Amygdala (tissue), 56 donors: ENCODE measurements at places on chromosomes 2 and 18.
A peak's percentile ranks its signal among the peaks of the same experiment; 100 is the strongest.

- no peak for DNase-seq
Observed at GRCh38 chr2:119617455-119617854, 61.5 kb upstream of the TMEM177 start.

- DNase-seq = no peak
Observed at GRCh38 chr2:143262389-143262788, 133.2 kb downstream of the ARHGAP15 start.

GRCh38 chr2:137951586-137951985 lies 12.7 kb upstream of the HNMT start:
- DNase-seq = no peak

GRCh38 chr18:3624935-3625741 lies 175.2 kb downstream of the TGIF1 start:
- DNase-seq = no peak

- DNase-seq = no peak
Observed at GRCh38 chr2:107461301-107461700, 365.4 kb upstream of the RGPD4 start.

DNA sequence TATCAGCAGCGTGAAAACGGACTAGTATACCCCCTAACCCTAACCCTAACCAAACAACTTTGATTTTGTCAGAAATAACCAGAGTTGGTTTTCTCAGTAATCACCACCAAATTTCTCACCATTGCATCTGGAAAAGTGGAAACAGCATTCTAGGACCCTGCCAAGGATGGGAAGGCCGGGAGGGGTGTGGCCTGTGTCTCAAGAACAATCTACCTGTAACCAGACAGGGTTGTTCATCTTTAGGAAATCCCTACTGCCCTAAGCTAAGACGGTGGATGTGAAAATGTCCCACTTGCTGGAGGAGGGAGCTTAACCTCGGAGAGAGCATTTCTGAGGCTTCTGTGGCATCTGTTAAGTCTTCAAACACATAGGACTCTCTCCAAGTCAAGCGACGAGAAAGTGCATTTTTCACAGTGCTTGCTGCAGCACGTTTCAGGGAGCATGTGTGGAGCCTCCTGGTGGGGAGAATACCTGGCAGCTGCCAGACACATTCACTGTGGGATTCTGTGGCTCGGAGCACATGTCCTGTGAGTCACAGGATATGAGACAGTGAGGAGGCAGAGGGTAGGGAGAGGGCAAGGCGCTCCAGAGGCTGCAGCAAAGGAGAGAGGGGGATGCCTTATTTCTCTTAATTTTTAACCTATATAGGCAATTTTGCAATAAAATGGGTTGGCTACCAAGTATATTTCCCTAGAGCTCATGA lies 207.5 kb downstream of the SPP2 start:
- no peak for DNase-seq

- DNase-seq = no peak
Observed at GRCh38 chr2:136191041-136191440, 73.1 kb upstream of the CXCR4 start.

DNA sequence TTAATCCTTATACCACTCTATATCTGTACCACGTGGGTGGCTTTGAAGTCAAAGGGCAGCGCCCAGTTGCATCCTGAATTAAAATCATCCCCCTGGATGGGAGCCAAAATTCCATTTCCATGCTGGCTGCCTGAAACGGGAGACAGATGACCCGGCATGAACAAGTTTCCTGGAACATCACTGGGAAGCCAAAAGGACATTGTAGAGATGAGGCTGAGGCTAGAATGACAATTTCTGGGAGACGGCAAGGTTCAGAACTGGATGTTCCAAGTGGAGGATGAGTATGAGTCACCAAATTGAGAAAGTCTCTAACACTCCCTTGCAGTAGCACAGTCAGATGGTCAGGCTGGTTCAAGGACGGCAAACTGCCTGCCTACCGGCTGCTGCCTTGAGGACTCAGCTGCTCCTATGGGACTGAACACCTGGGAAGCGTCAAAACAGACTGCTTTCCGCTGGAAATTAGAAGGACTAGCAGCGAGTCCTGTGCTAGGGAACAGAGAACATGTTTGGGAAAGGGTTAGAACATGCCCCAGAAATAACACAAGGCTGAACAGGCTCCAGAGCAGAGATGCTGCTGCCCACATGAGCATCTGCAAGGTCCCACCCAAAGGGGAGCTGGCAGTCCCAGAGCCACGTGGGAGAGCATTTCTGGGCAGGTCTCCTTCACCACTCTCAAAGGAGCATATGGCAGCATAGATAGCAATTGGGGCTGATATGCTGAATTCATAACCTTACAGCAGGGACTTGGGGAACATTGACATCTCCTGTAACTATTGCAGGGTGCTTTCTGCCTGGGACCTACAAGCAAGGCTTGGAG lies 32.0 kb downstream of the YPEL5 start:
- DNase-seq = no peak

- no peak for DNase-seq
Observed at GRCh38 chr2:154437104-154437503, 261.4 kb upstream of the KCNJ3 start.

DNA sequence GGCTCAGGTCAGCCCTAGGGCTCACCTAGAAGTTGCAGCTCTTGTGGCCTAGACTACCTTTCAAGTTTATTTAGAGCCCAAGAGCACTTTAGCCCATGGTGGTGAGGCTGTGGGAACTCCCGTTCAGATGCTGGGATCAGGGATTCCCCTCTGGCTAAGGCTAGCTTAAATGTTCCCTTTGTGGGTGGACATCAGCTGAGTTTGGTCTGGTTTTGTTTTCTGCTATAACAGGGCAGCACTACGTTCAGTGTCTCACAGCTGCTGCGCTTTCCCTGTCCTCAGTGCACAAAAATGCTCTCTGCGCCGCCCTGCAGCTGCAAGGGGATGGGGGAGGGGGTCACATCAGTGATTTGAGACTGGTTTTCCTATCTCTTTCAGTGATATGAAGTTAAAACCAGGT lies 170.5 kb upstream of the KCNJ3 start:
- DNase-seq = no peak

GRCh38 chr2:23493846-23494245 lies 108.9 kb downstream of the KLHL29 start:
- no peak for DNase-seq

GRCh38 chr2:60746318-60746717 lies 9.8 kb upstream of the PAPOLG start:
- no peak for DNase-seq

GRCh38 chr2:211132573-211132972 lies 576.2 kb downstream of the CPS1 start:
- DNase-seq = no peak

DNA sequence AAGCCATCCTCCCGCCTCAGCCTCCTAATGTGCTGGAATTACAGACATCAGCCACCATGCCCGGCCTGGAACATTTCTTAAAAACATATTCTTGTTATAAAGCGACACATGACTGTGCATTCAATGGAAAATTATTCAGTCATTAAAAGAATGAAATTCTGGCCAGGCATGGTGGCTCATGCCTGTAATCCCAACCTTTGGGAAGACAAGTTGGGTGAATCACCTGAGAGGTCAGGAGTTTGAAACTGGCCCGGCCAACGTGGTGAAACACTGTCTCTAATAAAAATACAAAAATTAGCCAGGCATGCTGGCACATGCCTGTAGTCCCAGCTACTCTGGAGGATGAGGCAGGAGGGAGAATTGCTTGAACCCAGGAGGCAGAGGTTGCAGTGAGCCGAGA lies 21.6 kb upstream of the RPRD1A start:
- DNase-seq = no peak

GRCh38 chr2:27627963-27628766 lies 647 bp downstream of the CCDC121 start:
- no peak for DNase-seq

GRCh38 chr2:86633155-86633651 lies 9.5 kb upstream of the RNF103 start:
- DNase-seq = no peak

DNA sequence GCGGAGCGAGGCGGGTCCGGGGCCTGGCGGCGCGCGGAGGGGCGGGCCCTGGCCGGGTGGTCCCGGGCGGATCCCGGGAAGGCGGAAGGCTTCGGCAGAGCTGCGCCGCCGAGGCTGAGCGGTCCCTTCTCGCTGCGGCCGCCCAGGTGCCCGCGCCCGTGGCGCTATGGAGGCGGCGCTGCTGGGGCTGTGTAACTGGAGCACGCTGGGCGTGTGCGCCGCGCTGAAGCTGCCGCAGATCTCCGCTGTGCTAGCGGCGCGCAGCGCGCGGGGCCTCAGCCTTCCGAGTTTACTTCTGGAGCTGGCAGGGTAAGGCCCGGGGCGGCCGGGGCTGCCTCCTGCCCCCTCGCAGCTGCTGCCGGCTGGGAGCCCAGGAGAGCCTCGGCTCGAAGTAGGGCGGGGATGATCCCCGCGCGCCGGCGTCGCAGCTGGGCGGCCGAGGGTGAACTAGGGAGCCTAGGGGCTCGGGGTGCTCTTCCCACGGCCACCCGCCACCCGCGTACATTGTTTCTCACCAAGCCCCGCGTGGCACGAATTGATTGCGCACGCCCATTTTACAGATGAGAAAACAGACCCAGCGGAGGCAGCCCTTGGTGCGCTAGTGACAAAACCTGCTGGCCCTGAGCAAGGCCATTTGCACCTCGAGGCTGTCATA lies at the start of gene SLC66A3:
Gene SLC66A3 (plus strand): TSS at position 87 of the 655 bp plus-strand sequence. CDS start 80 bp downstream, at position 167.
- no peak for DNase-seq

- no peak for DNase-seq
Observed at GRCh38 chr2:58842501-58843155, 601.5 kb upstream of the FANCL start.

GRCh38 chr2:17940091-17940630 lies 61.7 kb downstream of the KCNS3 start:
- no peak for DNase-seq

DNA sequence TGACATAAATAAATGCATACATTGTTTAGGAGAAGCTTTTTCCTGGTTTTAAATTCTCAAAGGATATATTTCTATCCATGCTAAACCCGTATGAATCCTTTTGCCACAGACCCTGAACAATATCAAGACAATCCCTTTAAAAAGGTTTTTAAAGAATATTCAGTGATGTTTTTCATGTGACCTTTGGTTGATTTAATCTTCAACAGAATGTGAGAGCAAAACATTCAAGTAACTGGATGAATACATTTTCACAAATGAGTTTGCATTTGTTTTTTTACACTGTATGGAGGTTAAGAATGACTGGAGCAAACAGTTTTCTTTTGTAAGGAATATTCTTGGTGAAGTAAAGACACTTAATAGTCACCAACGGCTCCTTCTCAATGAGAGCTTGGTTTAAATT lies 139.4 kb upstream of the CWC22 start:
- no peak for DNase-seq

DNA sequence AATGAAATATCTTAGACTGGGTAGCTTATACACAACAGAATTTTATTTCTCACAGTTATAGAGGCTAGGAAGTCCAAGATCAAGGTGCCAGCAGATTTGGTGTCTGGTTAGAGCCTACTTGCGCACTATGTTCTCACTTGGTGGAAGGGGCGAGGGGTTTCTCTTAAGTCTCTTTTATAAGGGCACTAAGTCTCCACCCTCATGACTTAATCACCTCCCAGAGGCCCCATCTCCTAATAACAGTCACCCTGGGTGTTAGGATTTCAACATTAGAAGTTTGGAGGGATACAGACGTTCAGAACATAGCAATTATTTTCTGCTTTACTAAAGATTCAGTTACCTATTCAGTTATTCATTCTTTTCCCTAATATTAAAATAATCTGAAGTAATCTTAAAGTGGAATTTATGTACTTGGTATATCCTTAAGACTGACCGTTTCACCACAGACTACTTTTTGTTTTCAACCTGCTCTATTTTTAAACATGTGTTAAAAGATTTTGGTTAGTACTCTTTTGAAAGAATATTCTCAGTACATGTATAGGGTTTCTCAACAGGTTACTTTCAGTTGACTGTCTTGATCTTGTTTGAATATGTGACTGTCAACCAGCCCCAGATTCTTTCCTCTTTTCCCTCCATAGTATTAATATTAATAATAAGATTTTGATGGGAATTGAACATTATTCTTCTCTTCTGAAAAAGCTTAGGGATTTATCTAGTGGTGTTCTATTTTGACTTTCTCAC lies 130.0 kb downstream of the TAF4B start:
- no peak for DNase-seq

- no peak for DNase-seq
Observed at GRCh38 chr18:8747440-8747937, 42.1 kb downstream of the MTCL1 start.

DNA sequence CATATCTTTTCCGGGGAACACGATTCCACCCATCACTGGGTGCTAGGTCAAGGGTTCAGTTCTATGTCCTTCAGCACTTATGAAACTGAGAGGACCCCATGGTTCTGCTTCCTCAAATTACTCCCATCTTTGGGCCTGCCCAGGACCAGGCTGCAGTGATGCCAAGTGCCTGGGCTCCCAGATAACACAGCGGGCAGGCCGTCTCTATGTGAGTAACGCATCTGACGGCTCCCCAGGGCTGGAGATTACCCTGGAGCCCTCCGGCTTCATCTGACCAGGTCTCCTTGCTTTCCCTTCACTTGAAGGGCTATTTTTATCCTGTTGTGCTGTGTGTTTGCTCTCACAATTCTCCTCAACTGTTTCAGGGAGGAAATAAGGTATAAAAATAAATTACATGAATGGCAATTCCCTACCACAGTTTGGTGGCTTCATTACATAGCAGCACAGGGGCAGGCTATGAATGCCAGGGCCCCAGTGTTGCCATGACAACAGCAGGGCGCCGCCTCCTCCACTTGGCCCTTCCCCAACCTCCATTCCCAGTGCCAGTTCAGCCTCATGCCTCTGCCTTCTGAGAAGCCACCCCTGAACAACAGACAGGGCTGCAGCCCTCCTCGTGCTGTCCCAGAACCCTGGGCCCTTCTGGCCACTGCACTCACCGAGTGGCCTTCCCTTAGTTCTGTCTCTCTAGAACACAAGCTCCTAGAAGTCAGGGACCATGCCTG lies 25.4 kb upstream of the TMEM131 start:
- DNase-seq = peak; percentile 15

DNA sequence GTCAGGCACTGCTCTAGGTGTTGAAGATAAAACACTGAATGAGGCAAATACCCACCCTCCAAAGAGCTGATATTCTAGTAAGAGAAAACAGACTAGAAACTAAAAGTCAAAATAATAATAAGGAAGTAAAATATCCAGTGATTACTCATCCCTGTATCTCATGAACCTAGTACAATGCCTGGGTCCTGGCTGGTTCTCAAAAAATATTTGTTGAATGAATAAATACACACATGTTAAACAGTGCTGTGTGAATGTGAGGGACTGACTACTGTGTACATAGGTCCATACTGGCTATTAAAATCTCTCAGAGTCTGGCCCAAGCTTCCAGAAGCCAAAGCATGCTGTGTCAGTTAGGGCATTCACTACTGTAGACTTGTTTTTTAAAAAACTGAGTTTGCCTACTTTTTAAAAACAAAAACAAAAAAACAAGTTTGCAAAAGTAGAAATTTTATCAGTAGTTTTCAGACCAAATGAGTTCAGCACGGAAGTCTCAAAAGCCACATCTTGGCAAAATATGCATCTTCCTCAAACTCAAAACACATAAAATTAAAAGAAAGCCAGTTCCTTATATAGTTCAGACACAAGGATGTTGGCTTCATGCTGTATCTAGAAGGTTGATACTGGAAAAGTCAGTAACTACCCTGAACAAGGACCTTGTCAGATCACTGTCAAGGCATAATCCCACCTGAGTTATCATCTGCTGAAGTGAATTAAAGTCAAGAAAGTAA lies 136.2 kb downstream of the THADA start:
- DNase-seq = no peak

GRCh38 chr2:49753344-49753985 lies 599.1 kb upstream of the FSHR start:
- no peak for DNase-seq
